ENCODE measurements at places on chromosomes 1 and 21.

DNA sequence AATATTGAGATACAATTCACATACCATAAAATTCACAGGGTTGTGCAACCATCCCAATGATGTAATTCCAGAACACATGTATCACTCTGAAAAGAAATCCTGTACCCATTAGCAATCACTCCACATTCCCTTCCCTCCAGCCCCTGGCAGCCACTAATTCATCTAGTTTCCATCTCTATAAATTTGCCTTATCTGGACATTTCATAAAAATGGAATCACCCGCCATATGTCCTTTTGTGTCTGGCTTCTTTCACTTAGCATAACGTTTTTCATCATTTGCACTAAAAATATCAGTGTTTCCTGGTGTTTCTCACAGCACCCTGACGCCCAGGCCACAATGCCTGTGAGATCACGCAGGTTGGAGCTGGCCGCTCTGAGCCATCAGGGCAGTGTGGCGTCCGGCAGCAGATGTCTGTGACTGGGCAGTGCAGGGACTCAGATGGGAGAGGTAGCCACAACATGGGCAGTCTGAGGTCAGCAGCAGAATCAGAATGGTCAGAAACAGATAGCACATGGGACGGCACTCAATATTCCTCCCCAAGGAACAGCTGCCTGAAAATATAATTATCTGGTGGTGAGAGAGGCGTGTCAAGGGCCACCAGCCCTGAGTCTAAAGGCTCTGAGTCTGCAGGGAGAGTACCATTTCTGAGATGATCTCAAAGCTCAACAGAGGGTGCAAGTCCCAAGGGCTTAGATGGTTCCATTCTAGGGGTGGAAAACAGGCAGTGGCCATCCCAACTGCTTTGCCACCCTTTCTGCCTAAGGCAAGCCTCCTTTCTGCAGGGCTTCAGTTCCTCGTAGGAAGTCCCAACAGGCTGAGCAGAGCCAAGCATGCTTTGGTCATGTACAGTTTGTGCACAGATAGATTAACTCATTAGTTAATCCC, 129.4 kb upstream of the EDN2 start:
- no peak for DNase-seq

DNA sequence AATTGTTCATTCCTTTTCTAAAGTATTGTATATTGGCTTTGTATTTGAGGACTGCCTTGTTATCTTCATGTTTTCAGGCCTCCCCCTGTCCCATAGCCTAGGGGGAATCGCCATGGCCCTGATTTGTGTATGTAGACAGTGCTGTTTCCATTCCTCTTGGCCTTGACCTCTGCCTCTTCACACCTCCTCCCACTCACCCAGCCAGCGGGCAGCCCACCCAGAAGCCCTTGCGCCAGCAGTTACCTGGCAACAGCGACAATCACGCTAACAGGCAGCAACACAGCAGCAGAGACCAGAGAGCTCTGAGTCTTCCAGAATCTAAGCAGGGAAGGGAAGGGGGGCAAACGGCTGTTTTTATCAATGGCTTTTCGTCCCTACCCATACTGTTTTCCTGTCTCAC, 50.0 kb upstream of the NPL start:
- DNase-seq: no peak

DNA sequence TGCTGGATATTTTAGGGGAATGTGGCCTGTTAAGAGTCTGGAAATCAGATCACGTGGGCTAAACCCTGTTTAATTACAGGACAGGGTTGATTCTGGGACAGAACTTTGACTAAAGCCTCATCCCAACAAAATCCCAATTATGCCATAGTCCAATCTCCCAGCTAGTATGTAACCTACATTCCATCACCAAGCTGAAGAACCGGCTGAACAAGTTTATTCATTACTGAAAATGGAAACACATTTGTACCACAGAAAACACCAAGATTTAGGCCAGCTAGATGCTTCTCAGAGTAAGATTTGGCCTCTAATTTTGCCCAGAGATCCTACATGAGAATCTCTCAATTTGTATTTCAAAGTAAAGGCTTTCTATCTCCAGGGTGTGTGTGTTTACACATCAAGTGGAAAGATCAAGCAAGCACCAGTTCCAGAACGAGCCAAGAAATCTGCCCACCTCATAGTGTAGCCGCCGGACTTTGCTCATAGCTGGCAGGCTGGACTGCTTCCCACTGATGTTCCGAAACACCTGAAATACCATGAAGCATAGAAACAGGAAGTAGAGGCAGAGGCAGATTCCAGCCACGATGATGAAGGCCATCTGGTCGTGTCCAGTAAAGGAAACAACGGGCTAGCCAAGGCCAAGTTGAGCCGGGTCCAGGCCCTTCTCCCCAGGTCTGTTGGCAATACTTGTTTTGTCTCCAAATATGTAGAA, 86.8 kb downstream of the WLS start:
- no peak for DNase-seq

GRCh38 chr1:96764469-96764868, 42.9 kb downstream of the PTBP2 start:
- DNase-seq: no peak

GRCh38 chr1:246591504-246591903, 25.2 kb downstream of the CNST start:
- DNase-seq: no peak
